ENCODE measurements at places on chromosomes 7 and 10. TPM values are rescaled to one million over a fixed set of nuclear protein-coding genes. Genes with fewer than 3 reads are reported as not detected.

- DNase-seq: no peak
Measured at GRCh38 chr7:140541513-140542227, 62.4 kb upstream of the MKRN1 start.

GRCh38 chr10:78718032-78718572 is 350.7 kb upstream of the ZMIZ1 start:
- no peak for DNase-seq

Gene FLNC
- total RNA-seq: 0.14 TPM

DNA sequence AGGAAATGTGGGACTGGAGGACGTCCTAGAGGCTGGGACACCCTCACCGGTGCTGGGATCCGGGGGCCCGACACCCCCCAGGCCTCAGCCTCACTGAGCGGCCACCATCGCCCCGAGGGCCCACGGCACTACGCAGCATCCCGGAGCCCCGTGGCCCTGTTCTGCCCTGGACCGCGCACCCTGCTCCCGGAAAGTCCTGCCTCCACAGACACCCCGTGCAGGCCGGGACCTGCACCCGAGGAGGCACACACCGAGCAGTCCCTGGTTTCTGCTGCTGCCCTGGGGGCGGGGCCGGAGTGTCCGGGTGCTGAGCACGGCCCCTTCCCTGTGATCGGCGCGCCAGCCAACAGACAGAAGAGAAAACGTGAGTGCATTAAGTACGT is 18.1 kb upstream of the KNDC1 start:
- DNase-seq: no peak

Gene GSTK1
- 163 TPM for total RNA-seq

GRCh38 chr10:103923502-103923901 is 5.5 kb upstream of the STN1 start:
- DNase-seq: no peak

Gene ANKRD30A
- not detected for total RNA-seq

Gene SEC31B
- 40.6 TPM for total RNA-seq

DNA sequence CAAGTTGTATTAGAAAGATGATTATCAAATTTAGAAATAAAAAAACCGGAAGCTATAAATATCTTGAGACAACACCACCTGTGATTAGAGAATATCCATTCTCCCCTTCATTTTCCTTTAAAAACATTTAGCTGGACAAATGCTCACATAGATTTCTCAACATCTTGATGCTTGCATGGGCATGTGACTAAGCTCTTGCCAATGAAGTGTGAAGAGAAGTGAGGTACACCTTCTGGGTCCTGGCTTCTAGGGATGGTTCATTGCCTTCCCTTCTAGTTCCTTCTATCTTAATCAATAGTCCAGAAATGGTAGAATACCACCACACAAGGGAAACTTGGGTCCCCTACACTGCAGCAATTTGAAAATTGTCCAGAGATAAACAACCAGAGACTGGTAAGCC is 41.0 kb downstream of the WAPL start:
- no peak for DNase-seq

Gene CYP2C18
- not detected for total RNA-seq

DNA sequence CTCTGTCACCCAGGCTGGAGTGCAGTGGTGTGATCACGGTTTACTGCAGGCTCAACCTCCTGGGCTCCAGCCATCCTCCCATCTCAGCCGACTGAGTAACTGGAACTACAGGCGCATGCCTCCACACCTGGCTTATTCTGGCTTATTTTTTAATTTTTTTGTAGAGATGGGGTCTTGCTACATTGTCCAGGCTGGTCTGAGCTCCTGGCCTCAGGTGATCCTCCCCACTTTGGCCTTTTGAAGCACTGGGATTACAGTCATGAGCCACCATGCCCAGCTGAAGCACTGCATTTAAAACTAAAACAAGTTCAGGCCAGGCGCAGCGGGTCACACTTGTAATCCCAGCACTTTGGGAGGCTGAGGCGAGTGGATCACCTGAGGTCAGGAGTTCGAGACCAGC is 8.0 kb downstream of the SH3PXD2A start:
- DNase-seq: no peak

Gene OR13A1
- total RNA-seq: not detected

- no peak for DNase-seq
Measured at GRCh38 chr7:120442838-120443237, 169.9 kb downstream of the KCND2 start.

- DNase-seq: no peak
Measured at GRCh38 chr7:12661581-12661980, 25.9 kb upstream of the ARL4A start.

DNA sequence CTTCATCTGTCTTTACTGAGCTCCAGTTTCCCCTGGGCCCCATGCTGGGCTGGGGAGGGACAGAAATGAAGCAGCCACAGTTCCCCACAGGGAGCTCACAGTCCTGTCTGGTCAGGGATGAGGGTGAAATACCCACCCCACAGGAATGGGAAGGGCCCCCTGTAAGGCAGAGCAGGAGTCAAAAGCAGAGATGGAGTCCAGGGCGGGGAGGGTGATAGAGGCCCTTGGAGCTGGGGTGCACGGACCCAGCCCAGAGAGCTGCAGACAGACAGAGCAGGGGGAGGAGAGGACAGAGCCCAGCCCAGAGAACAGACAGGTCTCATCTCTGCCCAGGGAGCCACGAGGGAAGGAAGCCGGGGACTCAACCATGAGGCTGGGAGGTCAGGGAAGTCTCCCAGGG is 34.9 kb upstream of the ZNF488 start:
- no peak for DNase-seq

DNA sequence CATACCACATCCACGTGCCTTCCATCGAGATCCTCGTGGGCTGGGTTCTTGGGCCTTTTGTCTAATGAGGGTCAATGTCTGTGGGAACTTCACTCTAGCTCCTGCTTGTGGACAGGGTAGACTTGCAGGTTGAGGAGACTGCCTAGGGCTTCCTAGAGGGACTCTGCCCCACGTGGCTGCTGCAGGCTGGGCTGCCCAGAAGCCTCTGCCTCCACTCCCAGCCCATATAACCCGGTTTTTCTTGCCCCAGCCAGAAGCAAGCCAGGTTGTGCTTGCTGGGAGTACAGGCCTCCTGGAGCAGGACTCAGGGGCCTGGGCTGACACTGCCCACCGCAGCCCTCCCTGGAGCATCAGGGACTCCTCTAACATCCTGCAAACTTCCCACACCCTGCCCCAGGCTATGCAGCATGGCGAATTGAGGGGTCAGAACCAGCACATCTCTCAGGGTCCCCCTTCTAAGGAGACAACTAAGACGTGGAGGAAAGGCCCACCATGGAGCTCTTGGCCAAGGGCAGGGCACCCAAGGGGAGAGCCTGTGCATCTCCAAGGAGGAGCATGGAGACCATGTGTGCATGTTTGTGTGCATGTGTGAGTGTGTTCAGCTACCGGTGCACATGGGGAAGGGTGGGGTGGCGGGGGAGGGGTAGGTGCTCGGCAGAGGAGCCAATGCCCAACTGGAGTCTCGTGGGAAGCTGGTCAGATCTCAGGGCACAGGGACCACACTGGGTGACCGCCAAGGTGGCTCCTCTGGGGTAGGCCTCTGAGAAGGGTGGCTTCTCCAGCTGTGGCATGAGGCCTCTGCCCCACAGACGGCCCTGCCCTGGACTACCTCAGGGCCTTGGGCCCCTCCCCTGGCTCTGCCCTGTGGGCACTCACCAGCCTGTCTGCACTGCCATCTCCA is 62.6 kb downstream of the RASGEF1A start:
- DNase-seq: no peak

Measured in activated CD8-positive, alpha-beta T cell treated with anti-CD3 and anti-CD28 coated beads for 36 hours (primary cell).